Muscle of leg (tissue), 16 donors: ENCODE measurements at places on chromosomes 16 and 17.

- DNase-seq: no peak
These were observed 282.9 kb downstream of the RBFOX1 start for GRCh38 chr16:7615565-7615964.

GRCh38 chr16:57268804-57269800, 15.4 kb downstream of the PLLP start:
- DNase-seq: no peak

GRCh38 chr17:7173687-7174602, 5.2 kb downstream of the ASGR1 start:
- peak; percentile 67 for DNase-seq

- DNase-seq: no peak
These were observed 15.2 kb downstream of the CASKIN1 start for GRCh38 chr16:2180962-2181923.

DNA sequence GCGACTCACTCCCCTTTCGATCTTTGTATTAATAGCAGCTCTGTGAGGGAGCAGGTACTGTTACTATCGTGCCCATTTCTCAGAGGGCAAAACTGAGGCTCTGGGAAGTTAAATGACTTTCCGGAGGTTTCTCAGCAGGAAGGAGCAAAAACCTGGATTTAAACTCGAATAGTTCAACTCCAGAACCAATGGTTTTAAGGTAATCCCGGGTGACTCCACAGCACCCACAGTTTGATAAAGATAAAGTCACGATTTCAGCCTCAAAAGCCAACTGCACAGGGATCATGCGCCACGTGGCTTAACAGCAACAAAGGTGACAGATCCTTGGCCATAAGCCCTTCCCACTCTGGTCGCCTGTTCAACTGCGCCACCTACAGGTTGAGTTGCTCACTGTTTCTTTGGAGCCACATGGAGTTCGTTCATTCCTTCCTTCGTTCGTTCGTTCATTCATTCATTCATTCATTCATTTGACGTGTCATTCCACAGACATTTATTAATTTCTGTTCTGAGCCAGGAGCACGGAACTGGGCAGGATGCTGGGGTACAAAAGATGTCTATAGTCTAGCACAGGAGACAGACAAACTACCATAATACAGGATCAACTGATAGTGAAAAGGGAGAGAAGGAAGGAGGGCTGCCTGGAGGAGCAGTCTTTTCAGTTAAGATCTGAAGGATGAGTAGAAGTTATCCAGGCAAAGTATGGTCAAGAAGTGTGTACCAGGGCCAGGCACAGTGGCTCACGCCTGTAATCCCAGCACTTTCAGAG, 134.8 kb downstream of the HS3ST2 start:
- peak; percentile 42 for DNase-seq

GRCh38 chr16:8853611-8854010, 15.2 kb downstream of the CARHSP1 start:
- DNase-seq: no peak

DNA sequence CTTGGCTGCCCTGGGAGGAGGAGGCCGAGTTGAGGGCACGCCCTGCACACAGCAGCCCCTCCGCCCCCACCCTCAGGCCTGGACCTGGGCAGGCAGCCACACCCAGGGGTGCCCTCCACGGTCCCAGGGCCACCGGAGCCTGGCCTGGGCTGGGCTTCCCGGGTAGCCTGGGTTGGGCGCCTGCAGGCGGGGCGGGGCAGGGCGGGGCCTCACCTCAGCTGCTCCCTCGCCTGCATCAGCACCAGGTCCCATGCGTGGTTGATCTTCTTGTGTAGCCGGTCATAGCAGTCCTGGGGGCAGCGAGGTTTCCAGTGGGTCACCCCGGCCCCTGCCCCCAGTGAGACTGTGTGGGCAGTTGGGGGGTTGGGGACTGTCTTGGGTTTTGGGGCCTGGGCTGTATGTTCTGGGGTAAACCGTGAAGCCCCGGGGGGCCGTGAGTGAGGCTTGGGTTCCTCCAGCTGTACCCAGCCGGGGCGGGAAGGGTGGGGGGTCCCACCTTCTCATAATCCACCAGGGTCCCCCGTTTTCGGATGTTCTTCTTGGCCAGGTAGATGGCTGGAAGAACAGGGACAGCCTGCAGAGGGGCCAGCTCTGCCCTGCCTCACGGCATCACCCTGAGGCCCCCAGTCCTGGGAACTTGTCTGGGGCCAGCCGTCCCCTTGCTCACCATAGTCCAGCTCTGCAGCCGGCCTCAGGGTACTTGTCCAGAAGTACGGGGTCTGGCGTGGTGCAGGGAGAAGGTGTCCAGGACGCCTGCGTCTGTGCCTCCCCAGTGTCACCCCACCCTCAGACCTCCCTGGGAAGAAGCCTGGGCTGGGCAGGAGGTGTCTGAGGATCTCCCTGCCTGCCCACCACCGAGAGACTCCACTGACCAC, 2.0 kb downstream of the RGS11 start:
- no peak for DNase-seq

GRCh38 chr16:86510465-86511261, at the start of gene FOXF1:
Gene FOXF1 (plus strand): TSS chr16:86510527. CDS start chr16:86510570, 43 bp downstream.
- DNase-seq: no peak

- DNase-seq: no peak
These were observed 103.4 kb downstream of the IRF8 start for GRCh38 chr16:86002178-86002900.

GRCh38 chr16:52861614-52862022, 191.1 kb downstream of the CHD9NB start:
- peak; percentile 61 for DNase-seq

GRCh38 chr17:19978805-19979211, 1.2 kb upstream of the AKAP10 start:
- DNase-seq: no peak

DNA sequence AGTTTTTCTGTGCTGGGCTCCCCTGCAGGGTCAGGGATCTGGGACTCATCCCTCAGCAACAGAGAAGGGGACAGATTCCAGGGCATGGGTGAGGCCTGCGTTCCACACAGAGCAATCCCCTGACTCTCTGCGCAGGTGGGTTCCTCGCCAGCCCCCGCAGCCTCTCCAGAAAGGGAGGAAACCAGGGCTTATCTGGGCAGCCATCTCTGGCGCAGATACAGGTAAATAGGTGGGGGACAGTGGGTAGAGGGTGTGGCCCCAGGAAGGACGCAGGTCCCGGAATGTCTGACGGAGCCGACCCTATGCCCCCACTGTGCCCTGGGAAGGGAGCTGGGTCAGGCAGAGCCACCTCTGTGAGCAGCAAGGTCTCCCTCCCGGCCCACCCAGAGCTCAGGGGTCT, 23.2 kb downstream of the PIEZO1 start:
- no peak for DNase-seq

DNA sequence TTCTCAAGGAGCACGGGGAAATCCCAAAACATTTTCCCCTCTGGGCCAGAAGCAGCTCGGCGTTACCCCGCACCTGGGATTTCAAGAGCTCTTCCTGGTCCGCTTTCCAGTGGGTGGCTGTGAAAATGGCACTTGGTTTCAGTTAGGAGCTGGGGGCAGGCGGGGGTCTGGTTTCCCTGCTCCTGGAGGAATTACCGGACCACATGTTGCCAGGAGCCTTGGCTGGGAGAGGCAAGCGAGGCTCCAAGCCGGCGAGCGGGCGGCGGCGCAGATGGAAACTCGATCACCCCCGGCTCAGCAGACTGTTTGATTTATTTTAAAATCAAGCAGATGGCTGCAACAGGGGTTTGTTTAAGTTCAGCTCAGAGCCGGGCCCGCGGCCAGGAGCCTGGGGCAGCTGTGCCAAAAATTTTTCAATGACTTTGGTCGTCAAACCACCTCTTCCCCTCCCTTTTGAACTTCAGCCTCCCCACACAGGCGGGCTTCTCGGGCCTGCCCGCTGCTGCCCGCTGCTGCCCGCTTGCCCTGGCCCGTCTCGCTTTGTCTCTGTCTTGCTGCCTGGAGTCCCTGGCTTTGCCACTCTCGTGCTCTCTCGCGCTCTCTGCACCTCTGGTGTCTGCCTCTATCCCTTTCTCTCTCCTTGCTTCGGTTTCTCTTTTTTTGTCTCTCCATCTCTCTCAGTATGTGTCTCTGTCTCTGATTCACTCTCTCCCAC, 108.0 kb upstream of the CIBAR2 start:
- DNase-seq: peak; percentile 97

DNA sequence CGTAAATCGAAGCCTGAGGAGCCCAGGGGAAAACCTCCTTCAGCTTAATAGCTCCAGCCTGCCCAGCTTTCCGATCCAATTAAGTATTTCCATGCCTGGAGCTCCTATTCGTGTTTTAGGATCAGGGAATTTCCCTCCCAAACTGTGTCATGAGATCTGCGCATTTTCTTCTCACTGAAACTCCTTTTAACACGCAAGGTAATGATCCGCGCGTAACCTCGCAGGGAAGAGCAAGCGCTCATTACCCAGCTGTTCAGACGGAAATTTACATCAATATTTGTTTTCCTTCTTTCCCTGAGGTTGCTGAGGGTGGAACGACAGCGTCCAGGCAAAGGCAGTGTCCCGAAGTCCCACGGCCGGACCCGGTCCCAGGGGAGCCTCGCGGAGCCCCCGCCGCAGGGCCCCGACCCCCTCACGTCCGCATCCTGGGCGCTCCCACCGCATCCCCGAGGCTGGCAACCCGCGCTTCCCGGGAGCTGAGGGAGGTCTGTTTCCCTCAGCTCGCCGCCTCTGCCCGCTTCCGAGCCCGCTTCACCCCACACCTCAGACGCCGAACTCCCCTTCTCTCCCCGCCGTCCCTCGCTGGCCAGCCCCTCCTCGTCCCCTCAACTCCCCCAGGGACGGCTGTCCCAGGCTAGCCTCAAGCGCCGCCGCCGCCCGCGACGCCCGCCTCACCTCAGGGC, 415 bp downstream of the ABCA5 start:
- DNase-seq: peak; percentile 62

GRCh38 chr17:45675012-45675411, 109.1 kb upstream of the CRHR1 start:
- DNase-seq: no peak

- DNase-seq: no peak
These were observed 751.8 kb downstream of the CDH11 start for GRCh38 chr16:64370112-64370511.

DNA sequence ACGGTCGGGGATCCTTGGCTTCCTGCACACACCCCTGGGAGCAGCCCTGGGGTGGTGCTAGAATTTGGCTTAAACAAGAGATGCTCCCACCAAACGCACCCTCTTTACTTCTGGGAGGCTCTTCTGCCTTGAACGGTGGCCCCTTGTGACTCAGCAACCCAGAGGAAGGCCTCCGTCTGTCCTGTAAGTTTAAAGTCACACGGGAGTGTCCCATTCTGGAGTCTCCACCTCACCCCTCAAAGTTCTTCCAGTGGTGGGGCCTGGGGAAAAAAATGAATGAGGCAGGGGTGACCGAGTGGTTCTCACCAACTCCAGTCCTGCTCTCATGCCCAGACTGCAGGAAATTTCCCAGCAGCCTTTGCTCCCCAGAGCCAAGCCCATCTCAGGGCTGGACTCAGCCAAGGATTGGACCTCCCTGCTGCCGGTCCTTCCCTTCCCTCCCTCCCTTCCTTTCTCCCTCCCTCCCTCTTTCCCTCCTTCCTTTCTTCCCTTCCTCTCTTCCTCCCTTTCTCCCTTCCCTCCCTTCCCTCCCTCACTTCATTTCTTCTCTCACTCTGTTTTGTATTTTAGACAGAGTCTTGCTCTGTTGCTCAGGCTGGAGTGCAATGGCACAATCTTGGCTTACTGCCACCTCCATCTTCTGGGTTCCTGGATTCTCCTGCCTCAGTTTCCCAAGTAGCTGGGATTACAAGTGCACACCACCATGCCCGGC, 11.4 kb downstream of the ITGAD start:
- DNase-seq: peak; percentile 15

- peak; percentile 94 for DNase-seq
These were observed 9.2 kb downstream of the SP2 start for GRCh38 chr17:47905221-47905733.

GRCh38 chr16:73043828-73044467, 4.0 kb downstream of the ZFHX3 start:
- no peak for DNase-seq

DNA sequence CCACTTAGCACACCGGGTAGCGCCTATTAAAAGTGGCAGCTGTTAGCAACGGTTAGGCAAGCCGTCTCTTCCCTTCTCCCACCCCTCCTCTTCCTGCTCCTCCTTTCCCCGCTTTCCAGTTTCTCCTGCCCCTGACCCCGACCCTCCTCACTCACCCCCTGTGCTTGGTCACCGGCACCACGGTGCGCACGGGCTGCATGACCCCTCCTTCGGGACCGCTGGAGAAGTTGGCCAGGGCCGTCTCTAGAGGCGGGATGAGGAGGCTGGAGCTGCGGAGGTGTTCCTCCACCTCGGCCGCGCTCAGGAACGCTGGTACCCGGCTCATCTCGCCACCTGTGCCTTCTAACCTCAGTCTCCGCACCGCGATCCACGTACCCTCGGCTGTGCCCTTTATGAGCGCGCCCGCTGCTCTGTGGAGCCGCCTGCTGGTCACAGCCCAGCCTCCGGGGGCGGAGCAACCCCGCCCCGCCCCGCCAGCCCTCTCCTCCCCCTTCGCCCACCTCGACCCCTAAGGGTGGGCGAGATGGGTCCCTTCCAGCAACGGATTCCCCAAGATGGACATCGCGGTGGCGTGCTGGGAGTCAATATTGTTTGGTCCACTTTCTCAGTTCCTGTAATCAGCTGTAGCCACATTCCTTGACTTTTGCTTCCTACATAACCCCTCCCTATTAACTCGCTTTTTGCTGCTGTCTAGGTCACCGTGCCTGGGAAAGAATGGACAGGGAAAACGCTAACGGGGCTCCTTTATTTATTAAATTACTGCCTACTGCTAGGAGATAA, at the start of gene CRYM:
Gene CRYM (minus strand): TSS at position 364 of the 780 bp plus-strand sequence. CDS start 39 bp downstream, at position 325.
- peak; percentile 22 for DNase-seq

GRCh38 chr16:27847030-27847550, 216.4 kb downstream of the GSG1L start:
- peak; percentile 11 for DNase-seq

DNA sequence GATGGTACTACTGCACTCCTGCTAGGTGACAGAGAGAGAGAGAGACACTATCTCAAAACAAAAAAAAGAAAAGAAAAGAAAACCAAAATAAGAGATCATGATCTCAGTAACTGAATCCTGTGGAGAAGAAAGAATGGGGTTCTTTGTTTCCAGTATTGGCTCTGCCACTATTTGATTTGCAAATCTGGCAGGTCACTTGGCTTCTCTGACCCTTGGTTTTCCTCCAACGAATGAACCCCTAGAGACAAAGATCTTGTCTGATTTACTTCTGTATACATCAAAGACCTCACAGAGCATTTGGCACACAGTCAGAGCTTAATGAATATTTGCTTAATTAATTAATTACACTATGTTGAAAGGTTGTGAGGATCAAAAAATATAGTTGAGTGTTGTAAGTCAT, 47.9 kb upstream of the NLK start:
- no peak for DNase-seq

GRCh38 chr17:67326440-67326839, 39.9 kb downstream of the PSMD12 start:
- no peak for DNase-seq

- no peak for DNase-seq
These were observed 6.2 kb downstream of the CYBC1 start for GRCh38 chr17:82444284-82444893.
